Activated CD4-positive, alpha-beta T cell treated with anti-CD3 and anti-CD28 coated beads for 48 hours (primary cell): ENCODE measurements at places on chromosomes 2 and 18.
A peak's percentile ranks its signal among the peaks of the same experiment; 100 is the strongest.

DNA sequence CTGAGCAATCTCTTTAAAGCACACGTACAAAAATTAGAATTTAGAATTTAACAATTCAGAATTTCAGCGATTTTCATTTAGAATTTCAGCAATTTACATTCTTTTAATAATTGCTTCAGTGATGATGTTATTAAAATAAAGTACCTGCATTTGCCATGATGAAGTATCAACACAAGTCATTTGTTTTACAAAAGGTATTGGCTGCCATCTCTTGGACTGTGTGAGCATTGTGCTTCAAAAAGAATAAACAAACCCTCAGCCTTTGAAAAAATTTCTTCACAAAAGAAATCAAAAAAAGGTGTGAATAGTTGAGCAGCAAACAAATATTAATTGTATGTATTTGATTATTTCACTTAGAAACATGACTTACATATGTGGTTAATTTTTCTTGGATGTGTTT is 27.1 kb upstream of the ZC3H15 start:
- DNase-seq, result no peak

GRCh38 chr18:46546111-46546640 is 110.8 kb downstream of the LOXHD1 start:
- no peak for DNase-seq

- DNase-seq, result peak; percentile 67
These were observed 84.1 kb upstream of the POMC start for GRCh38 chr2:25252291-25253152.

- DNase-seq, result no peak
These were observed 161.4 kb downstream of the MYO3B start for GRCh38 chr2:170339322-170339721.

- DNase-seq, result no peak
These were observed 79.9 kb upstream of the ITGB6 start for GRCh38 chr2:160279813-160280465.

DNA sequence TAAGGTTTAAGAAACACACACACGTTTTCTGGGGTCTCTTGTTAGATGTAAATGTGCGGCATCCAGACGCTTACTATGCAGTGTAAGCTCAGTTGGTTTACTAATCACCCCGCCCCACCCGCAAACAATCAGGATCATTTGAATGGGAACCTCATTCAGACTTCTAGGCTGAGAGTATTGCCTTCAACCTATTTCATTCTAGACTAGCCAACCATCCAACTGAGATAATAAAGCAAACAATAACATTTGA is 1.3 kb upstream of the FIGN start:
- DNase-seq, result no peak

DNA sequence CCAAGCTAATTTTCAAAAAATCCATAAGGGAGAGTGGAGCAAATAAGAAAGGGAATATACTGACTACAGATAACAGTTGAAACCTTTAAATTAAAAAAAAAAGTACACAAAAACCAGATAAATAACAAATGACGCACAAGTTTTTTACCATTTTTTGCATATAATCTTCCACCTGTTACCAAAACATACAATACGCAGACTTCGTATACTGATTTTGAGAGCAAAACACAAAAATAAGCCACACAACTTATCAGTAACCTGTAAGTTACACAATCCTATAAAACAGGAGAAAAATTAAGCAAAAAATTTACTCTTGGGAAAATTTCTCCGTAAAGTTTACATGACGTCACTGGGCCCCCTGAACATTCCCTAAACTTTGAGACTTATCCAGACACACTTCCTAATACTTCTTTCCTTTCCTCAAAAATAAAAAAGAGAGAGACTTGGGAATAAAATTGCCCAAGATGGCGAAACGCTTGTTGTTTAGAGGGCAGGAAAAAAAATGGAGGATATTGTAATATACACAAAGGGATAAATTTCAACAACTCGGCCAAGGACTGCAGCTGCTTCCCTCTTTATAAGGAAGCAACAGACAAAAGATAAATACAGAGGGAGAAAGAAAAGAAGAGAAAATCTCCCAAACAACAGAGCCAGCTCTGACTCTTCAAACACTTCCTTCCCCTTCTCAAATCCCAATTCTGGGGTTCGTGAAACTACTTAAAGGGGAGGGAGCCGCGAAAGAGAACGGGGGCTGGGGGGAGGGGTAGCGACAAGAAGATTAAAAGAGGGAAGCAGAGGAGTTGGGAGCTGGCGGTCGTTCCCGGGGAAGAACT is 1.6 kb downstream of the BAZ2B start:
- no peak for DNase-seq

- no peak for DNase-seq
These were observed 45.8 kb downstream of the SH3RF3 start for GRCh38 chr2:109174626-109175349.
